ENCODE measurements at places on chromosomes 12 and 14. TPM values are rescaled to one million over a fixed set of nuclear protein-coding genes. Genes with fewer than 3 reads are reported as not detected.
A peak's percentile ranks its signal among the peaks of the same experiment; 100 is the strongest.

Gene SYT10
- not detected for total RNA-seq

Gene ASCL1
- not detected for total RNA-seq

- no peak for DNase-seq
Observed at GRCh38 chr14:38389681-38390080, 133.8 kb upstream of the CLEC14A start.

DNA sequence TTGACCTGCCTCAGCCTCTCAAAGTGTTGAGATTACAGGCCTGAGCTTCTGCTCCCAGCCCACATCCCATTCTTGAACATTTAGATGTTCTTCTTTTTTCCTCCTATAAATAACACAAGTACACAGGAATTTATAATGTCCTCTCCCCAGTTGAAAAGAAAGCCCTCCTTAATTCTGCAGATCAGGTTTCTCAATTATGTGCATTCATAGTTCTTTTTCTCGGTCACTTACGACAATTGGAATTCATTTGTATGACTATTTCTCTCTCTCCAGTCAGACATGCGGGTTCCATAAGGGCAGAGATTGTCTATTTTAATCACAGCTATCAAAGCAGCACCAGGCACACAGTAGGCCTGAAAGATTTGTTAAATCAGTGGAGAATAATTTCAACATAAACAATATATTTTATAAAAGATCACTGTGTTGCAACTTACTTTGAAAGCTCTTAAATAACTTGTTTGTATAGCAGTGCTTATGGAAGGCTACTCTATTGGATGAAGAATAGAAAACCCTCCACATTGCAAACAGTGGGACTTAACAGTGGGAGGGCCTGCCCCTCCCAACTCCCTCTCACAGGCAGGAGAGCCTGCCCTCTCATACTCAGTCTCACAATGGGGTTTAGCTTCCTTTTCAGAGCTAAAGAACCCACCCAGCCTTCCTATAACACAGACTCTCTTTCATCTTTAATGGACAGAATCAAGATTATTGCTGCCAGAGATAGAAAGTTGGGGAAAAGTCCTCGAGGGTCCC, 84.1 kb upstream of the TRAF3 start:
- DNase-seq = no peak

DNA sequence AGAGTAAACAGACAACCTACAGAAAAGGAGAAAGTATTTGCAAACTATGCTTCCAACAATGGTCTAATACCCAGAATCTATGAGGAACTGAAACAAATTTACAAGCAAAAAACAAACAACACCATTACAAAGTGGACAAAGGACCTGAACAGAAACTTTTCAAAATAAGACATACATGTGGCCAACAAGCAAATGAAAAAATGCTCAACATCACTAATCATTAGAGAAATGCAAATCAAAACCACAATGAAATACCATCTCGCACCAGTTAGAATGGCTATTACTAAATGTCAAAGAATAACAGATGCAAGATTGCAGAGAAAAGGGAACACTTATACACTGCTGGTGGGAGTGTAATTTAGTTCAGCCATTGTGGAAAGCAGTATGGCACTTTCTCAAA, 125.8 kb downstream of the C12orf42 start:
- DNase-seq = no peak

DNA sequence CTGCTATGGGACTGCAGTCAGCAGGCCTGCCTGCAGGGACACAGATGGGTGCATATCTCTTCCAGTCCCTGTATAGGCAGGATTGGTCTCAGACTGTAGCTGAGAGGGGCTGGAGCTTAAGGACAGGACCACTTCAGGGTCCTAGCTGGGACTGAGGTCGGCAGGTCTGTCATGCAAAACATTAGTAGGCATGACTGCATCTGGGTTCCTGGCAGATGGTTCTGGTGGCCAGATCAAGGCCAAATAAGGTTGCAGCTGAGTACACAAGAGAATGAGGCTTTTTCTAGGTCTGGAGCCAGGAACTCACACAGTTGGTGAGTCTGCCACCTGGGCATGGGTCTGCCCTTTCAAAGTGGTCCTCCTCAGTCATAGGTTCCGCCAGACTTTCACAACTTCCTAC, 155.8 kb downstream of the TPH2 start:
- no peak for DNase-seq

DNA sequence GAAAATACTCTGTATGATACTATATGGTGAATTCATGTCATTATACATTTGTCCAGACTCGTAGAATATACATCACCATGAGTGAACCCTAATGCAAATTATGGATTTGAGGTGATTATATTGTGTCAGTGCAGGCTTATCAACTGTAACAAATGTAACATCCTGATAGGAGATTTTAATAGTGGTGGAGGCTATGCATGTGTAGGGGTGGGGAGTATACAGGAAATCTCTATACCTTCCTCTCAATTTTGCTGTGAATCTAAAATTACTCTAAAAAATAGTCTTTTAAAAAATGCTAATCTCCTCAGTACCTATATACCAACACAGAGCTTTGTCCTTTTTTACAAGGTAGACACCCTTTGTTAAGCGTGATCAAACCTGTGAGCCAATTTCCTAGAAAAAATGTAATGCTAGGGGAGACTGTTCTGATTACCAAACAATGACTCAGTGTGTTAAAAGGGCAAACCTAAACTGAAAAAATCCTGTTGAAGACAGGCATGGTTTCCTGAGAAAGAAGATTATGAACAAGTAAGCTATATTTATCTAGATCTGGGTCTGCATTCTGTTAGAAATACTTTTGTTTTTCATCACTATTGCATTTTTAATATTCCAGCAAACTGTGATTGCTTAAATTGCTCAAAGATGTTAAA, 170.9 kb downstream of the DUSP6 start:
- DNase-seq = peak; percentile 96

Measured in bronchial epithelial cell (primary cell).